Neural crest cell (in vitro differentiated cells): ENCODE measurements at places on chromosomes 12 and 14. TPM values are rescaled to one million over a fixed set of nuclear protein-coding genes. Genes with fewer than 3 reads are reported as not detected.

DNA sequence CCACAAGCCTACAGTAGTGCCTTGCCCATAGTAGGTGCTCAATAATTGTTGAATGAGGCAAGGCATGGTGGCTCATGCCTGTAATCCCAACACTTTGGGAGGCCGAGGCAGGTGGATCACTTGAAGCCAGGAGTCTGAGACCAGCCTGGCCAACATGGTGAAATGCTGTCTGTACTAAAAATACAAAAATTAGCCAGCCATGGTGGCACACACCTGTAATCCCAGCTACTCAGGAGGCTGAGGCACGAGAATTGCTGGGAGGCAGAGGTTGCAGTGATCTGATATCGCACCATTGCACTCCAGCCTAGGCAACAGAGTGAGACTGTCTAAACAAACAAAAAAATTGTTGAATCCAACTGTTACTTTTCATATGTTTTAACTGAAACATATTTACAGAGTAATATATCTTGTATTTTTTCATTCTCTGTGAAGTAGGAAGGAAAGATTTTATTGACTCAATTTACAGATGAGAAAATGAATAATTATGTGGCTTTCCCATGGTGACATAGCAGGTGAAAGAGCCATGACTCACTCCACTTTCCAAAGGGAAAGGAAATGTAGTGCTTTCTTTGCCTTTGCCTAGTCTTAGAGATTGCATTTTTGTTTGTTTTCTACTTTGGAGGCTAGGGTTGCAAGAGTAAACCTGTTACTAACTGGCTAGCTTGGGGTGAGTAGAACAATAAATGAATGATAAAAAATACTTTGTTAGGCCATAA lies 95.4 kb upstream of the SLC38A4 start:
- no peak for DNase-seq

The INHBC gene
- 0.14 TPM in 1 of 2 replicates, not detected in the other for total RNA-seq

The TBC1D30 gene
- total RNA-seq, result 2.0 and 2.6 TPM in 2 replicates

GRCh38 chr12:4106621-4107020 lies 166.9 kb upstream of the CCND2 start:
- no peak for DNase-seq

The ENDOU gene
- not detected in 2 replicates for total RNA-seq

DNA sequence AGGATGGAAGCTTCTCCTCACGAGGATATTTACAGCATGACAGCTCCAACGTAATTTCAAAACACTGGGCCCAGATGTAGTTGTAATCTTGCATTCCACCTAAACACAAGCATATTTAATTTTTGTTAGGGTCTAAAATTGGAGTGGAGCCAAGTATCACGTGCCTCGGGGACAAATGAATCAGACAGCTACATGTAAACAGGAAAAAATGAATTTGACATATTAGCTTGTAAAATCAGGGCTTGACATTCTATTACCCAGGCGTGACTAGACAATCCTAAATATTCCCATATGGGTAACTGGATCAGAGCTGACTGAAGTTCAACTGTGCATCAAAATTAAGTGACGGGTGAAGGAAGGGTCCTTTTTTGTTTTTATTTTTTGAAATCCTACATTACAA lies 59.0 kb downstream of the MDM2 start:
- no peak for DNase-seq

The OR2AP1 gene
- total RNA-seq, result not detected in 2 replicates

- DNase-seq, result no peak
These were observed 72.3 kb downstream of the LRIG3 start for GRCh38 chr12:58847901-58848600.

GRCh38 chr12:11815397-11815796 lies 165.9 kb downstream of the ETV6 start:
- no peak for DNase-seq

The DEPDC4 gene
- total RNA-seq, result 3.5 and 4.1 TPM in 2 replicates

- DNase-seq, result no peak
These were observed 663.4 kb downstream of the SLC16A7 start for GRCh38 chr12:60259225-60259624.

The TAS2R42 gene
- total RNA-seq, result not detected in 2 replicates

DNA sequence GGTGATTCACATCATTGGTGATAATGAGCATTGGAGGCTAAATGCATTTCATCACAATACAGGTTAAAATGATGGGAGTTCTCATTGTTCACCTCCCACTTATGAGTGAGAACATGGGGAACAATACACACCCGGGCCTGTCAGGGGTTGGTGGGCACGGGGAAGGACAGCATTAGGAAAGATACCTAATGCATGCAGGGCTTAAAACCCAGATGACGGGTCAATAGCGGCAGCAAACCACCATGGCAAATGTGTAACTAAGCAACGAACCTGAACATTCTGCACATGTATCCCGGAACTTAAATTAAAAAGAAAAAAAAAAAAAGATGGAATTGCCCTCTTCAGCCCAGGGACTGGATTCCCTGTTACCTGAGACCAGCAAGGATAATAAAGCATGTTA lies 2.3 kb upstream of the LUM start:
- no peak for DNase-seq

DNA sequence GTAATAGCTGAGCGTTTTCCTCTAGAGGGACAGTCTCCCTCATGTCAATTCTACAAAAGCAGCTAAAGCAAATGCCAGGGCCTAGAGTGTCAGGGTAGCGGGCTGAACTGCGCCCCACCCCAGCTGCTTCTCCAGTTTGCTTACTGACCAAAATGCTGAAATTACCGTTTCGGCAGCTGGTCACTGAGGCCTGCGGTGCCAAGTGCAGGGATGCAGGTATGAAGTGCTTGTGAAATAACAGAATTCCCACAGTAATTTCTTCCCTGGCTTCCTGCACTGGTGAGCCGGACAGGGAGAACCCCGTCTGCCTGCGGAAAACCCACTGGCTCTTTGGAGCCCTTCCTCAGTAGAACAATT lies 19.1 kb downstream of the PSMC1 start:
- DNase-seq, result no peak

- DNase-seq, result no peak
These were observed 12.6 kb upstream of the NCOR2 start for GRCh38 chr12:124579921-124580517.

The PMEL gene
- 36.9 and 39.9 TPM in 2 replicates for total RNA-seq

The GLS2 gene
- total RNA-seq, result 0.30 and 0.35 TPM in 2 replicates

DNA sequence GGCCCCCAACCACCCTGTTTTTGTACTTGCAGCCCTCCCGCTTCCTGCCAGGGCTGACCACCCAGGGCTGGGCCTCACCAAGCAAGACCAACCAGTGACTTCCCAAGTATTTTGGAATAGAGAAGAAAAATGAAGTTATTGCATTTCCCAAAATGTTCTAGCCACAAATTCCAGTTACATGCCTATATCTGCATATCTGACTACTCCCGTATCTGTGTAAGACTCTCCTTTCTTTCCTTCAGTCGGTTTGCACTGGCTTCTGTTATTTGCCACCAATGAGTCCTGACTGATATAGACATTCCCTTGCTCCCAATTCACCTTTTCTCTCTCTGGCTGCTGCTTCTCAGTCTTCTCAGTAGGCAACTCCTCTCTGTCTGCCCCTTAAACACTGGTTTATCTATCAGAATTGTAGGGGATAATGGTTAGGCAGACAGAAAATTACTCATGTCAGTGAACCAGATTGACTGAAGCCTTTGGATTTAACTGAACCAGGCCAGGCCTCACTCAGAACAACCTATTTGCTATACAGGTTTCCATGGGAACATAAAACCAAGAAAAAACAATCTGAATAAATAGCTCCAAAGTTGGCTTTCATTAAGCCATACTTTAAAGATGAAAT lies 85.3 kb downstream of the SPTSSA start:
- DNase-seq, result no peak

The CD69 gene
- total RNA-seq, result not detected in 2 replicates

GRCh38 chr14:55389330-55389729 lies 22.3 kb downstream of the ATG14 start:
- DNase-seq, result no peak

- DNase-seq, result no peak
These were observed 9.5 kb downstream of the RAB5B start for GRCh38 chr12:55983232-55983842.

The C14orf180 gene
- total RNA-seq, result not detected in 2 replicates

GRCh38 chr14:79571366-79571765 lies 639.9 kb downstream of the DIO2 start:
- no peak for DNase-seq

DNA sequence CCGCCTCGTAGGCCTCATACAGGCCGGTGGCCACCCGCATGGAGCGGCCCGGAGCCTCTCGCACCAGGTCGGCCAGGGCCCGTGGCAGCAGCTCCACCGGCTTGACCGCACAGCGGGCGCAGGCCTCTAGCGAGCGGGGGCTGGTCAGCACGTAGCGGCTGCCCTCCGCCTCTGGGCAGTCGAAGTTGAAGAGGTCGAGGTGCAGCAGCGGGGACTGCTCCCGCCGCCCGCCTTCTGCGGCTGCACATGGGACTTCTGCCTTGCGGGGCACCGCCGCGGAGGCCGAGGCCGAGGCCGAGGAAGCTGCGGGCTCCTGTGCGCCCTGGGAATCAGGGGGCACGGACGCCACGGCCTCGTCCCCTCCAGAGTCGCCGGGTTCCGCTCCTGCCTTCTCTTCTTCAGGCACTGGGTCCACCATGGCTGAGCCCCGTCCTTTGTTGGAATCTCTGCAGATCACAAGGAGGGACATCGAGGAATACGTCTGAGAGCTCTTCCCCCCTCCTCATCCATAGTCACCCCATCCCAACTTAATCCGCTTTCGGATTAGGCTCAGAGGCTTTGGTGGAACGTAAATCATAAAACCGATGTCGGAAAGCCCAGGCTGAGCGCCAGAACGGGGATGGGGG lies 1.4 kb downstream of the CCDC177 start:
- DNase-seq, result no peak

GRCh38 chr14:99546234-99546879 lies 57.6 kb downstream of the CCDC85C start:
- DNase-seq, result no peak

The SERPINA1 gene
- not detected in 2 replicates for total RNA-seq

GRCh38 chr14:58026219-58026618 lies 125.8 kb downstream of the ARMH4 start:
- DNase-seq, result no peak

GRCh38 chr12:112557951-112558630 lies 139.3 kb downstream of the PTPN11 start:
- no peak for DNase-seq

The NOVA1 gene
- total RNA-seq, result 62.2 and 62.7 TPM in 2 replicates

DNA sequence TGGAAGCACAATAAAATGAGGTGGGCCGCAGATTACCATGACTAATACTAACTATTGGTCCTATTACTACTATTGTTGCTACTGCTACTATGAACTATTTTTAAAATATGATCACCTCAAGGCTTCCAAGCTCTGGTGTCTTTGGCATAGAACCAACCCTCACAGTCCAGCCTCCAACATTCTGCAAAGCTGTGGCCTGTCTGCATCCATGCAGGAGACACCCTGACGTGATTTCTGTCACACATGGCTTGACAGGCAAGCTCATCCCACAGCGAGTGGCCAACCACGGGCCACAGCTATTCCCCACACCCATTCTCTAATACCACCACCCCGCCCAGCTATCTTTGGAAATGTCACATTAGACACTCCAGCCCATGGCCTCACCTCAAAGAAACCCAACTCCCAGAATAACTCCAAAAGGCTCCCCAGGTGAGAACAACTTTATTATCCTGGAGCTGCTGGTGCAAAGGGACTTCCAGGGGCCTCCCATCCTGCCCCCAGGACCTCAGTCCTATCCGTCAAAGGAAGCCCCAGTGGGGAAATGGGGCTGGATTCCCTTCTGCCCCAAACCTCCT lies 14.4 kb downstream of the ISCU start:
- no peak for DNase-seq

The HOXC10 gene
- 1.8 TPM in 2 replicates for total RNA-seq

- DNase-seq, result no peak
These were observed 76.2 kb downstream of the TMTC3 start for GRCh38 chr12:88218293-88218692.

The CCDC184 gene
- total RNA-seq, result 12.6 and 12.8 TPM in 2 replicates

The NPFF gene
- 0.73 TPM in 1 of 2 replicates, not detected in the other for total RNA-seq

- no peak for DNase-seq
These were observed 69.5 kb downstream of the SPPL3 start for GRCh38 chr12:120834489-120835303.

The INHBE gene
- total RNA-seq, result 0.36 and 0.61 TPM in 2 replicates

GRCh38 chr14:82182646-82183045 lies 649.0 kb upstream of the SEL1L start:
- no peak for DNase-seq

DNA sequence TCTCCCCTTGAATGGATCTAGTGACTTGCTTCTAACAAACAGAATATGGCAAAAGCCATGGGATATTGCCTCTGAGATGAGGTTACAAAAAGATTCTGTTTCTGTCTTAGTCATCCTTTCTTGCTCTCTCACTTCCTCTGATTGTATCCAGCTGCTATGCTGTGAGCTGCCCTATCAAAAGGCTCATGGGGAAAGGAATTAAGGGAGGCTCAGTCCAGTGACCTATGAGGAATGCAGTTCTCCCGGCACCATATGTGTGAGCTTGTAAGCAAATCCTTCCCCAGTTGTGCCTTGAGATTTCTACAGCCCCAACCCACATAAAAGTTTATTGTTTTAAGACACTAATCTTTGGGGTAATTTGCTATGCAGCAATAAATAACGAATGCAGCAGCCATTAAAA lies 183.1 kb downstream of the KLHL28 start:
- no peak for DNase-seq

DNA sequence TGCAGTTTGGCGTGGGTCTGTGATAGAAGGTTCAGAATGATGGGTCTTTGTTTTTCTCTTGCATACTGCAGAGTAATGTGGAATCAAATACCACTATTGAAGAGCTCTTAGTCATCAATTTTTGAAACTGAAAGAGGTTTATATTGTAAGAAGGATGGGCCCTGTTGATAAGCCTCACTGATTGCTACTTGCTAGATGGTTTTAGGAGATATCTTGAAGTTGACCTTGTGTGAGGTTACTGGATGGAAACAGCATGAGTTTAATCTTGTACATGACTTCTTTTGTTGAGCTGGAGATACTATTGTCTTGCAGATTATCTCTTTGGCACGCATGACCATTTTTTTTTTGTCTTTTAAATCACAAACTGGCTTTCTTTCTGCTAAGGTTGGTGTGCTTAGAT lies 13.8 kb downstream of the BICD1 start:
- DNase-seq, result no peak

DNA sequence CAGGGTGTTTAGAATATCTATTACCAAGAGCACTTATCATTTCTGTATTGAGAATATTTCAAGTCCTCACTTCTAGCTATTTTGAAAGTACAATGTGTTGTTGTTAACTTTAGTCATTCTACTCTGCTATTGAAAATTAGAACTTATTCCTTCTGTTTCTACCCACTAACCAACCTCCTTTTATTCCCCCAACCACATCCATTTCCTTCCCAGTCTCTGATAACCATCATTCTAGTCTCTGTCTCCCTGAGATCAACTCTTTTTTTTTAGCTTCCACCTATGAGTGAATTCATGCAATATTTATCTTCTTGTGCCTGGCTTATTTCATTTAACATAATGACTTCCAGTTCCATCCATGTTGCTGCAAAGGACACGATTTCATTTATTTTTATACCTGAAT lies 290.6 kb upstream of the OR4E1 start:
- no peak for DNase-seq

The CLEC6A gene
- not detected in 2 replicates for total RNA-seq
